ENCODE measurements at places on chromosomes 1 and 21.
A peak's percentile ranks its signal among the peaks of the same experiment; 100 is the strongest.

DNA sequence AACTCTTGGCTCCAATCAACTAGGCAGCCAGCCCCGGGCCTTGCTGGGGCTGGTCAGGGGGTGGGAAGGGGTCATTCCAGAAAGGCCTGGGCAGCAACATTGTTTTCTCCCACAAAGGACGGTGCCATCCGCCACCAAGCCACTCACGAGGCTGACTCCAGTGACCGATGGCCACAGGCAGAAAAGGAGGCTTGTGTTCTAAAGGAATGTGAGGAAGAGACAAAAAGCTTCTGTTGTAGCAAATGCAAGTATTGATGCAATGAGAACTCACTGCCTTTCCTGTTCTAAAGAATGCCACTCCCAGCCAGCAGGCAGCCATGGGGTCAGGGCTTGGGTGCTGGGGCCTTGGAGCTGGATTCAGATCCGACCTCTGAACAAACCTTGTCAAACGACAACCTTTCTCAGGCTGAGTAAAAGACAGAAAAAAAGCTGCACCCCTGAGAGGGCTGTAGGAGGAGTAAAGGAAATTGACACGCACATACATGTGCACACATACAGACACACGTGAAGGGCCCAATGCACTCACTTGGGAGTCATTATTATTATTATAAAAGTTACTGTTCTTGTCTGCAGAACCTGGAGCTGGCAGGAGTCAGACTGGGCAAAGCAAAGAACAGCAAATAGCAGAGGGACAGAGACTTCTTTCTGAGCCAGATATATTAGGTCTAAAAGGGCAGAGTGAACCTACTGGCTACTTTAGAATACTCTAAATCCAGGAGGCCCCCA lies 13.9 kb upstream of the PRMT2 start:
- no peak for DNase-seq

DNA sequence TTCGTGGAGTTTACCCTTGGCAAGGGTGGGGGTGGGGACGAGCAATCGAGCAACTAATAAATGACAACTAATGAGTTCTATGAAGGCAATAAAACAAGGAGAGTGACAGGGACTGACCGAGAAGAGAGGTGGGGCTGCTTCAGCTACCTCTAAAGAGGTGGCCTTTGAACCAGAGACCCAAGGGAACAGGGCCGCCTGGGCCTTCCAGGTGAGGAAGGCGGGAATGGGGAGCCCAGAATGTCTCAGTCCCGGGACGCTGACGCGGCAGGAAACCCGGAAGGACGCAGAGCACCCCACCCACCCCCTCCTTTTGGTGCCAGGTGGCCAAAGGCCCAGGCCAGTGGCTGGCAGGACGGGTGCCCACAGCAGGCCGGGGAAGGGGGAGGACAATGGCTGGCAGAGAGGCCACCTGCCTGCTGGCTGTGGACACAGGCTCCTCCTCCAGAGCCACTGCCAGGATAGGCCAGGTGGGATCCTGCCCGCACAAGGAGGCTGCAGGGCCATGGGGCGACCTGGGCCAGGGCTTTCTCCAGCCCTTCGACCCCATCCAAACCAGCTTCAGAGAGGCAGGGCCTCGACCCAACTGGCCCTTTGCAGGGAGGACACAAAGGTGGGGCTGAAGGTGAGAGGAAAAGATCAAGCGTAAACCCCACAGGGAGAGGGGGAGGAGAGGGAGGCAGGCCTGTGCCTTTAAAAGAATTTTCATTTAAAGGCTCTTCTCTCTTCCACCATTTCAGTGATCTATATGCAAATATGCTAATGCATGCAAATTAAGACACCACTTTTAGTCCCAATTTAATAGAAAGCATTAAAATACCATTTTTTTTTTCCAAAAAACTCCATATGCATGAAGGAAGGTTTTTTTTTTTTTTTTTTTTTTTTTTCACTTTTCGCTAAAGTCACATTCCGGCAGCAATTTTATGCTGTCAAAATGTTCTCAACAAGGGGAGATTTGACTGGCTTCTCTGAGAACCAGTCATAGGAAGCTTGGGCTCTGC lies 58.1 kb downstream of the CASZ1 start:
- DNase-seq: no peak

DNA sequence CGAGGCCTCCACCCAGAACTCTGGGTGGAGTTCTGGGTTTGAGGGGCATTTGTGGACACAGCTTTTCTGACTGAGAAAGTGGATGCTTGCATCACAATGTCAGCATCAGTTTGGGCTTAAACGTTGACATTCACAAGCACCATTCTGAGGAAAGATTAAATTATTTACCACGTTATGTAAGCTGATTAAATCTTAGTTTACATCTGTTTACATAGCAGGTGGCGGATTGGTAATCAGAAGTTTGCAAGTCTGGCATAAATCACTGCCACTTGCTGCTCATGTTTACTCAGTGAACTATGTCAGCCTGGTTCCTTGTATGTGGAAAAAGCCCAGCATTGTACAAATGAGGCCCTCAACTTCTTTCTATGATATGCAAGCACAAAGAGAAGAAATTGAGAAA lies 310.1 kb downstream of the PAPPA2 start:
- DNase-seq: no peak

GRCh38 chr1:77370583-77371306 lies 88.9 kb downstream of the AK5 start:
- DNase-seq: no peak

GRCh38 chr1:206608108-206608698 lies 4.1 kb downstream of the EIF2D start:
- peak; percentile 33 for DNase-seq

Data from activated CD4-positive, alpha-beta T cell treated with anti-CD3 and anti-CD28 coated beads for 1 hour (primary cell).